ENCODE measurements at places on chromosomes 5 and 9. TPM values are rescaled to one million over a fixed set of nuclear protein-coding genes. Genes with fewer than 3 reads are reported as not detected.

GRCh38 chr9:71743882-71744281 is 24.4 kb downstream of the CEMIP2 start:
- DNase-seq, result no peak

DNA sequence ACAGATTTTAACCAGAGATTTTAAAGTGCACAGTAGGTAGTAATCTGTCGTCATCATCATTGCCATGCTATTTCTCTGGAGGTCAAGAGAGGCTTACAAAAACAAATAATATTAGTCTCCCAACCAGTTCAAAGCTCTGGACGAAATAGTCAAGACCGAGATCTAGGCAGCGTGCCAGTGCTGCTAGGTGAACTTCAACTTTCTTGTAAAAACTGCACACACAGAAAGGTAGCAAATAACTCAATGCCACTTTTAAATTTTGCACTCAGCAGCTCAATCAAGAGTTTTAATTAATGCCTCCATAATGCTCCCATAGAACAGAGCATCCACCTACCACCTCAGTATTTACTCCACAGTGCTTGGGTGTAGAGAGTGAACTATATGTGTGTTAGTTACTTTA is 656.8 kb downstream of the IRX1 start:
- no peak for DNase-seq

GRCh38 chr5:174327317-174327864 is 281.9 kb downstream of the NSG2 start:
- peak; percentile 40 for DNase-seq

GRCh38 chr9:90420768-90421513 is 221.7 kb downstream of the DIRAS2 start:
- no peak for DNase-seq

DNA sequence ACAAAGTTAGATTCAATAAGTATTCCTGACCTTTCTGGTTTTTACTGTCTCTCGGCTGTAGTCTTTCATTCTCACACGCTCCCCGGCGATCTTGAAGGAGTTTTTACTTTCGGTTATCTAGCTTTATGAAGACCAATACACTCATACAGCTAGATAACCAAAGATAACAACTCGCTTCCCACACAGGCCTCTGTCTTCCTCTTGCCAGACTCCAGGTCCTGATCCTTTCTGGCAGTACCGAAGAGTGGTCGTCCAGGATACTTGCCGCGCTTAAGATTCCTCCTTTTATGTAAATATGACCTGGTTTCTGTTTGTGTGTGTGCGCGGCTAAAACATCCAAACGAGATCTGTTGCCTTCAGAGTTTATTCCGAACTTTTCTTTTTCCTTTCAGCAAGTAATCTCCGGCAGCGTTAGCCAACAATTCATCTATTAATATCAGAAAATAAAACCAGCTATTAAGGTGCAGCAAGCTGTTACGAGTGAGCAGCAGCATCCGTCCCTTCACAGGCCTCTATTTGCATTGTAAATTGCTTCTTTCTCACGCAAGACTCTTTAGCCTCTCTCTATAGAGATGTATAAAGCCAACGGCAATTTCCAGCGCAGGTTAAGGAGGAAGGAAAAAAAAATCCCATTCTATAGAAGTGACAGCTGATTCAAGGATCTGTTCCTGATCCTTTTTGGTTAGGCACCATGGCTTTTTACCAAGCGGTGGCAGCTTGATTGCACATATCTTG is 216.1 kb downstream of the MEF2C start:
- peak; percentile 29 for DNase-seq

DNA sequence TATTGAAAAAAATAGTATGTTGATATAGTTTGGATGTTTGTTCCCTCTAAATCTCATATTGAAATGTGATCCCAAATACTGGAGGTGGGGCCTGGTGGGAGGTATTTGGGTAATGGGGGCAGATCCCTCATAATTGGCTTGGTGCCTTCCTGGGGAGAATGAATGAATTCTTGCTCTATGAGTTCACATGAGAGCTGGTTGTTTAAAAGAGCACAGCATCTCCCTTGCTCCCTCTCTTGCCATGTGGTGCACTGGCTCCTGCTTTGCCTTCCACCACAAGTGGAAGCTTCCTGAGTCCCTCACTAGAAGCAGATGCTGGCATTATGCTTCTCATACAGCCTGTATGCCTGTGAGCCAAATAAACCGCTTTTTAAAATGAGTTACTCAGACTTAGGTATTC is 154.8 kb downstream of the ADAMTS6 start:
- DNase-seq, result no peak

- DNase-seq, result no peak
Measured at GRCh38 chr9:104618104-104618503, at the start of gene OR13C9. Gene OR13C9 (minus strand): TSS chr9:104618204. CDS start chr9:104618204, 0 bp downstream.

- peak; percentile 94 for DNase-seq
Measured at GRCh38 chr5:128764601-128765310, 200.5 kb upstream of the SLC27A6 start.

- DNase-seq, result peak; percentile 74
Measured at GRCh38 chr9:91991721-91992341, 41.8 kb upstream of the ROR2 start.

GRCh38 chr9:109171926-109172325 is 4.9 kb upstream of the FRRS1L start:
- peak; percentile 27 for DNase-seq

DNA sequence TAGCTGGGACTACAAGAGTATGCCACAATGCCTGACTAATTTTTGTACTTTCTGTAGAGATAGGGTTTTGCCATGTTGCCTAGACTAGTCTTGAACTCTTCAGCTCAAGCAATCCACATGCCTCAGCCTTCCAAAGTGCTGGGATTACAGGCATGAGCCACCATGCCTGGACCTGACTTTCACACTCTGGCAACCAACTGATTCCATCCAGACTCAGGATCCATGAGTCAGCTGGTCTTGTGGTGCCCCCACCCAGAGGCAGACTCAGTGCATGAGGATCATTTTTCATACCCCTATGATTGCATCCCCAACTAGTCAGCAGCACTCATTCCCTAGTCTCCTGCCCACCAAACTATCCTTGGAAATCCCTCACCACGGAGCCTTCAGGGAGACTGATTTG is 375.9 kb downstream of the ANXA1 start:
- DNase-seq, result no peak

DNA sequence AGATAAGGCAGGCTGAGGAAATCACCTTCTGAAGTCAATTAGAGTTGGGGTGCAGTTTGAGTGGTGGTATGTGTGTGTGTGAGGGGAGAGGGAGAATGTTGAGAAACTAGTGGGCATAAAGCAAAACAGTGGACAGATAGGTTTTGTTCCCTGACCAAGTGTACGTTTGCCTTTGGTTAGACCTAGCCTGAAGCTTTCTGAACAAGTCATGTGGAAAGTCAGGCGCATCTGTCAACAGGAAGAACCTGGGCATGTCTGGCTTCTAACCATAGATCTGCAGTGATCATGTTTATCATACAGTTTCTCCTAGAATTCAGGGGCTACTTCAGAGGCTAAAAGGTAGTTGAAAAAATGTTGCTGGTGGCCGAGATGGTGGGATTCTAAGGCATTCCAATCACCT is 143.2 kb upstream of the PCA3 start:
- no peak for DNase-seq

- DNase-seq, result no peak
Measured at GRCh38 chr5:31886206-31886605, 247.3 kb downstream of the PDZD2 start.

DNA sequence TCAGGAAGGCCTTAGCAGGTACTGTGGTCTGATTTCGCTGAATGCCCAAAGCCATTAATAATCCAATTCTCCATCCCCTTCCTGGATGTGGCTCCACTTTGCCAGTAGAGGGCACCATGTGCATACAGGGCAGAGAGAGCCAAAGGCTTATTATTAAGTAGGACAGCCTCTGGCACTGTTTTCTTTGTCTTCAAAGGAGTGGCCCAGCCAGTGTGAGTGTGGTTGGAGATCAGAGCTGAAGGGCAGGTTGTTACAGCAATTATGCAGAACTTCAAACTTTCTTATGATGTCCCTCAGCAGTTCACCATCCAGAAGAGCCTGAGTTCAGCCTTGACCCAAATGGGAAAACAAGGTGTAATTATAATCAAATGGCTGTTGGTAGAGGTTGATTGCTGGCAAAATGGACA is 38.6 kb upstream of the CEMIP2 start:
- peak; percentile 73 for DNase-seq

DNA sequence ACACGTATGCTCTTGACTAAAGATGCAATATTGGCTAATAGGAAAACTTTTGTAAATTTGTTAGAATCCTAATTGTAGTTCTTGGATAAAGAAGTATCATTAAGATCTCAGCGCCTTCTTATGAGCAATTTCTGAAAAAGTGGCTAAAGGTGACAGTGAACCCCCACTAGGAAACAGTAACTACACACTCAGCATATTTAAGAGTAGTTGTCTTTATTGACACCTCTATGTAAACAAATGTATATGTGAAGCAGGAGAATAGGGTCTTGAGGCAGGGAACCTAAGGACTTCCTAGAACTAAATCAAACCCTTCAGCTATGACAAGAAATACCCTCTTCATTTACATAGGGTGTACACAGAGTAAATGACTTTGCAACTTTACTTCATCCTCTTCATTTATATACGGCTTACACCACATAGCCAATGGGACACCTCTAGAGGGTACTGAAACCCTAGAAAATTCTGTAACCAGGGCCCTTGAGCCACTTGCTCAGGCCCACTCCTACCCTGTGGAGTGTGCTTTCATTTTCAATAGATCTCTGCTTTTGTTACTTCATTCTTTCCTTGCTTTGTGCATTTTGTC is 2.8 kb downstream of the NIPSNAP3A start:
- DNase-seq, result no peak

- DNase-seq, result no peak
Measured at GRCh38 chr9:121876658-121877271, 216.3 kb downstream of the TTLL11 start.

GRCh38 chr9:127866535-127866934 is 10.9 kb downstream of the AK1 start:
- no peak for DNase-seq

GRCh38 chr5:16454686-16455085 is 10.9 kb downstream of the ZNF622 start:
- no peak for DNase-seq

DNA sequence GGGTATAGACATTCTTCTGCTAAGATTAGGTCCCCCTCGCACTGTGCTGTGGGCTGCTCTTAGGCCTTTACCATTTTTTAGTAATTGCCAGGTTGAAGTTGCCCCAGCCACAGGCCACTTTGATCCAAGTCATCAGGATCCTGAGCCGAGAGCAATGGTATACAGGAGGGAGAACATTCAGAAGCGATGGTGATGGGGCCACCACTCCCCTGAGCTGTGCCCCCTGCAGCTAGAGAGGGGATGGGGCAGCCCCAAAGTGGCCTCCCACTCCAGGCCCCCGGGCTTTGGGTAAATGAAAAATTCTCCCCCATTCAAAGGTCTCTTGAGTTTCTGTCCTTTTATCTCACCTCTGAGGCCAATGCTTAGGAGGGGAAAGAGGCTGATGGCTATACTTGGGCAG is 59.4 kb downstream of the MACROH2A1 start:
- no peak for DNase-seq

- no peak for DNase-seq
Measured at GRCh38 chr9:97510797-97511654, 9.6 kb downstream of the TMOD1 start.

DNA sequence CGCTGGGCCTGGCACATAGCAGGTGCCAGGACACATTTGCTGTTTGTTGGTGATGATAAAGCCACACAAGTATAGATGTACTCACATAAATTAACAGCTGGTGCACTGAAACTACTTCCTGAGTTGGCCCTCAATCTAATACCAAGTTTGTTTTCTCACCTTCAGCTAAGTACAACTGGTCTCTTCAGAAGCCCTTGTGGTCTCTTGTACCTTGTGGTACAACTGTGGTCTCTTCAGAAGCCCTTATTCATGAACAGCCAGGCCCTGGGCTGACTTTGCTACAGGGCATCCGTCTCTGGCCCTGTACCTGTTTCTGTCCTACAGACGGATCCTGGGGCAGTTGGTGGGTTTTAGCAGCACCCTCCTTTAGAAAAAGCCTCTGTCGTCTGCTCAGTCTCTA is 81.5 kb downstream of the DAB2IP start:
- no peak for DNase-seq

DNA sequence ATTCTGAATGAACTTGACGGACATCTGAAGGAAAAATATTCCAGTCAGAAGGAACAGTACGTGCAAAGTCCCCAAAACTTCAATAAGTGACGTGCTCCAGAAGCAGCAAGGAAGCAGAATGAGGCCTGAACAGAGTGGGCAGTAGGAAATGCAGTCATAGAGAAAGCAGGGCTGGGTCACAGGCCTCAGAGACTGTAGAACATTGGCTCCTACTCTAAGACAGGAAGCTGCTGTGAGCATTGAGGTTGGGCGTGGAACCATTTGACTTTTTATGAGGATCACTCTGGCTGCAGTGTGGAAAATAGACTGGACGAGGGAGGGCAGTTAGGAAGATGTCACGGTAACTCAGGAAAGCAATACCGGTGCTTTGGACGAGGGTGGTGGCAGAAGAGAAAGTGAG is 64.0 kb downstream of the DOCK8 start:
- peak; percentile 37 for DNase-seq

CCL28 gene
- 0.22 TPM for total RNA-seq

RPP25L gene
- total RNA-seq, result 26.1 TPM

RLN1 gene
- 0.35 TPM for total RNA-seq

FGFR4 gene
- total RNA-seq, result 84.8 TPM

UNC13B gene
- 14.6 TPM for total RNA-seq

SNX24 gene
- 9.9 TPM for total RNA-seq

BAAT gene
- total RNA-seq, result 0.66 TPM

SPATA24 gene
- total RNA-seq, result 12.5 TPM

DMGDH gene
- 2.0 TPM for total RNA-seq

PCDHGC3 gene
- total RNA-seq, result 52.7 TPM

KIF12 gene
- total RNA-seq, result 0.13 TPM

LAMC3 gene
- total RNA-seq, result 1.1 TPM

TTC16 gene
- not detected for total RNA-seq

HIGD2A gene
- total RNA-seq, result 151 TPM

SPAG8 gene
- total RNA-seq, result 1.5 TPM

SYNPO gene
- 7.7 TPM for total RNA-seq

HTR4 gene
- not detected for total RNA-seq

NRG2 gene
- total RNA-seq, result 2.0 TPM

ARHGEF37 gene
- total RNA-seq, result 3.9 TPM
